T-helper 2 cell (primary cell): ENCODE measurements at places on chromosomes 2 and 18.

DNA sequence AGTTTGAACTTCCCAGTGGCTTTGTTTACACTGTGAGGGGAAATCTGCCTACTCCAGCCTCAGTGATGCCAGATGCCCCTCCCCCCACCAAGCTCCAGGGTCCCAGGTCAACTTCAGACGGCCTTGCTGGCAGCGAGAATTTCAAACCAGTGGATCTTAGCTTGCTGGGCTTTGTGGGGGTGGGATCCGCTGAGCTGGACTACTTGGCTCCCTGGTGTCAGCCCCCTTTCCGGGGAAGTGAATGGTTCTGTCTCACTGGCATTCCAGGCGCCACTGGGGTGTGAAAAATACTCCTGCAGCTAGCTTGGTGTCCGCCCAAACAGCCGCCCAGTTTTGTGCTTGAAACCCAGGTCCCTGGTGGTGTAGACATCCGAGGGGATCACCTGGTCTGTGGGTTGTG lies 70.0 kb upstream of the NEUROD1 start:
- no peak for DNase-seq

- DNase-seq = no peak
Measured at GRCh38 chr18:61402726-61403125, 69.5 kb downstream of the CDH20 start.

DNA sequence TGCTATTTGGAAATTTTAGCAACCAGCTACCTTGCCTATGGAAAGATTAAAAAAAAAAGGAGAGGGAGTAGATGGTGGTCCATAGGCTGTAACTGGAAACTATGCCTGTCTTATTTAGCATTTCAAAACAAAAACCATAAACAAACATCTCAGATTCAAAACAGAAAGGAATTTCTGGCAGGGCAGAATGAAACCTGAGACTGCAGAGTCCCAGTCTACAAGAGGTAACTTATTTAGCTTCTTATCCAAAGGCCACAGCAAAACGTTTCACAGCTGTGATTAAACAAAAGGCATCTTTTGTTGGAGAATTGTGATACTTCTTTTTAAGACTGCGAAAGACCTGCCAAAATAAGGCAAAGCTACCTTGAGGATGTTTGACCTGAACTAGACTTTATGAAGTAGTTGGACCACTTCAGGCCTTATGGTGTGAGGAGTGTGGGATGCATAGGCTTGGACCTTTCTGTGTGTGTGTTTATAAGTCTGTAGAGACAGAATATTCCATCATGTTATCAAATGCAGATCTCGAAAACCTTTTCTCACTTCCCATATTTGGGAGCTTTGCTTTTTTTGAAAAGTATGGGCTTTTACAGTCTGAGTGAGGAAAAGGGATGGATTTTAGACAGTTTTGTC lies 11.0 kb downstream of the CRIM1 start:
- DNase-seq = no peak

GRCh38 chr2:11576398-11576797 lies 42.6 kb downstream of the GREB1 start:
- DNase-seq = no peak

DNA sequence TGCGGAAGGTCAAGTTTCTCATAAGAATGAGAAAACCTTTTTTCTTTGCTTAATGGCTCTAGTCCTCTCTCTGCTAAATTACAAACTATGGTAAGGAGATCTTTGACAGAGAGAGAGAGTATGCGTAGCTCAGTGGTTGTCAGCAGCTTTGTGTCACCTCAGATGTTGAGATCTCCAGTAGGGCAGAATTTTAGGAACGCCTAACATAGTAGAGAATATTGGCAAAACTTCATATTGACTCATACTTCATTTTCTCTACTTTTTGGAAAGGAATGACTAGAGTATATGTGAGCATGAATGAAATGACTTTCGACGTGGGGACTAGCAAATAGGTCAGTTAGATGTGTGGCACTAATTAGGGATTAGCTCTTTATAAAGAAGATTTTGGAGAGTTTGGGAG lies 64.0 kb downstream of the WDR7 start:
- no peak for DNase-seq

DNA sequence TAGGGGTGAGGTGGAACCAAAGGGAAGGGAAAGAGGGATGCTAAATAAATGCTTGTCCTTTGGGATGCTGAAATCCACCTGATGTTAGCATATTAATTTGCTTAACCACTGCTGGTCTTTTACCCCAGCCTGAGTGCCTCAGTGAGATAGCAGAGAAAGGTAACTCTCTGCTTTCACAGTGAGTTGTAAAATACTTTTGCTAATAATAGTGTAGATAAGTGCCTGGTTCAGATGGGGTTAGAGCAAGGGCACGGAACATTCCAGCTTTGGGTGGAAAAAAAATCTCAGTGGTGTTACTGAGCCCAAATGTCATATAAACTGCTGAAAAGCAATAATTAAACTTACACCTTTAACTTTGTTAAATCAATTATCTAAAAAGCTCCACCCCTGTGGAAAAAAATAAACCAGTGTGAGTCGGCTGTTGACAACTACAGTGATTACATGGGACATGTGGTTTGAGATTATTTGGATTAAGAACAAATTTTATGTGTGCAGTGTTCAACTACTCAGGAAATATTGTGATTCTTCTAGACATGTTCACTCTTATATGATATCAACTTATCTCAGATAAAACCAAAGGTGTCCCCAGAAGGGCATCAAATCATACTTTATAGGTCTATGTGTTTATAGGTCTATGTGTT lies 21.1 kb upstream of the RND3 start:
- no peak for DNase-seq

GRCh38 chr2:24075259-24075658 lies 867 bp downstream of the SF3B6 start:
- DNase-seq = no peak
